ENCODE measurements at places on chromosomes 7 and 10.

- no peak for DNase-seq
Observed at GRCh38 chr10:44879531-44879899, 31.6 kb upstream of the TMEM72 start.

DNA sequence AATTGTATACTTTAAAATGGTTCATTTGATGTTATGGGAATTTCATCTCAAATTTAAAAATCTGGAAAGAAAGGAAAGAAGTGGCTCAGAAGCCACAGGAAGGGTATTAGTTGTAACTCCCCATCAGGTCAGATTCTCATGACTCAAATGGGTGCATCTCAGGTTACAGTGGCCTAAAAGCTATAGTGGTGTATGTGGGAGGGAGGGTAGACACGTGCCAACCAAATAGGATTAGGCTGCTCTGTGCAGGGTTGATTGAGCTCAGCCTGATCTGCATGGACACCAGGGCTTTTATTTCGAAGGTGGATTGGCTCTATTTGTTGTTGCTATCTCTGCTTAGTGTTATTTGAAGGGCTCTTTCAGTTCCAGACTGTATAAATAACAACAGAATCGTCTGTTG lies 121.5 kb upstream of the PRR15 start:
- no peak for DNase-seq

DNA sequence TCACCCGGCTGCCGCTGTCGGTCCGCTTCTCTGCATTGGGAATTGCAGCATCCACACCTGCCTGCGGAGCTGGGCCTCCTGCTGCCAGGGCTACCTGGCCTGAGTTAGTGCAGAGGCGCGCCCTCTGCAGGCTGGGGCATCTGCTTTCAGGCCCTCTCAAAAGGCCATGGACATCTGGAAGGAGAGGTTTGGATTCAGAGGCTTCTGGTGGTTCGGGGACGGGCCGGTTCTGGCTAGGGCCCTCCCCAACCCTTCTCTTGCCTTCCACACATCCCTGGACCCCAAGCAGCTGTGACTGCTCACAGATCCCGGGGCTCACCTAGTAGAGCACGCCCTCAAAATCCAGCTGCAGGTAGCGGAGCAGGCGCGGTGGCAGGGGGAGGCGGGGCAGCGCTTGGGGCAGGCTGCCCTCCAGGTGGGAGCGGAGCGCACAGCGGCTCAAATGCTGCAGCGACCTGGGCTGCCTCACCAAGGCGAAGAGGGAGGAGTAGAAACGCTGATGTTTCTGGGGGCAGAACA lies 8.4 kb upstream of the GBX1 start:
- no peak for DNase-seq

GRCh38 chr7:122858320-122858719 lies 27.9 kb downstream of the CADPS2 start:
- no peak for DNase-seq

- DNase-seq = no peak
Observed at GRCh38 chr10:69506834-69507713, 55.8 kb downstream of the TSPAN15 start.
